Activated CD4-positive, alpha-beta T cell treated with anti-CD3 and anti-CD28 coated beads, Interleukin-2, amount 10 ng/mL, durations not matched to agents 24 days and 14 days (primary cell): ENCODE measurements at places on chromosomes 2 and 18. TPM values are rescaled to one million over a fixed set of nuclear protein-coding genes. Genes with fewer than 3 reads are reported as not detected.

The AOX1 gene
- 0.26 TPM in 1 of 2 replicates, not detected in the other for total RNA-seq

The AQP12B gene
- total RNA-seq: not detected in 2 replicates

The CDH2 gene
- total RNA-seq: 0.07 TPM in 1 of 2 replicates, not detected in the other

The AMER3 gene
- total RNA-seq: not detected in 2 replicates
